ENCODE measurements at places on chromosomes 16 and 17. TPM values are rescaled to one million over a fixed set of nuclear protein-coding genes. Genes with fewer than 3 reads are reported as not detected.

Gene NGFR
- 4.1 TPM for polyA plus RNA-seq

Gene LDHD
- polyA plus RNA-seq = 6.8 TPM

Gene IGF2BP1
- 29.0 TPM for polyA plus RNA-seq

Gene CCL1
- not detected for polyA plus RNA-seq

Gene KCNAB3
- polyA plus RNA-seq = 17.1 TPM

Gene MT3
- 0.85 TPM for polyA plus RNA-seq

Gene HS3ST3B1
- 29.7 TPM for polyA plus RNA-seq

Gene NPTX1
- 1.1 TPM for polyA plus RNA-seq

Gene HBQ1
- polyA plus RNA-seq = 0.78 TPM

Gene SEPTIN12
- not detected for polyA plus RNA-seq

Gene TP53TG3F
- not detected for polyA plus RNA-seq

Gene ACE
- 14.7 TPM for polyA plus RNA-seq

Gene TBC1D28
- polyA plus RNA-seq = not detected

DNA sequence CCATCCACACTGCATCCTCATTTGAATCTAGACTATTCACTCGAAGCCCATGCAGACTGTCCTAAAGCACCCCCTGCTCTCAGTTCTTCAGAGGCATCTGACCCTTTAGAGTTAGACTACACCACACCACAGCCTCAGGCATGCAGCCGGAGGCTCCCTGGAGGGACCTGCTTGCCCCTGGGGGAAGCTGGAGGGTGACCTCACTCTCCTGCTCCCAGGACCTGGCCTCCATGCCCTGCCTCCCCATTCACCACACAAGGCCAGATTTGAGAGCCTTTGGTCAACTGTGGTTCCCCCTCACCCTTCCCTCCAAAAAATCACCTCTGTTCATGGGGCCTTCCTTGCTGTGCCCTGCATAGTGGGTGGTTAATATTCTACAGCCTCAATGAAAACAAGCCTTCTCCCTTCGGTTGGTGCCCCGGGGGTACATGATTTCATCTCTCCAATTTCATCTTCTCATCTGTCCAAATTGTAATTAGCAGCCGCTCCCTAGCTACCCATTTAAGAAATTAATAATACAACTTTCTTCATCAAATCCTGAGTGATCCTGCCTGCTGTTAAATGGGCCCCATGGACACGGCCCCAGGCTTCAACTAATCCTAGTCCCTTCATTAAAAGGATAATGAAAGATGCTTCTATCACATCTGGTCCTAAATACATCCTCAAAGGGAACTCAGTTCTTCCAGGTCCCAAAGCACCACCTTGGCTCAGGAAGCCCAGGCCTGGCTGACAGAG is 24.4 kb downstream of the ABCC12 start:
- no peak for DNase-seq

DNA sequence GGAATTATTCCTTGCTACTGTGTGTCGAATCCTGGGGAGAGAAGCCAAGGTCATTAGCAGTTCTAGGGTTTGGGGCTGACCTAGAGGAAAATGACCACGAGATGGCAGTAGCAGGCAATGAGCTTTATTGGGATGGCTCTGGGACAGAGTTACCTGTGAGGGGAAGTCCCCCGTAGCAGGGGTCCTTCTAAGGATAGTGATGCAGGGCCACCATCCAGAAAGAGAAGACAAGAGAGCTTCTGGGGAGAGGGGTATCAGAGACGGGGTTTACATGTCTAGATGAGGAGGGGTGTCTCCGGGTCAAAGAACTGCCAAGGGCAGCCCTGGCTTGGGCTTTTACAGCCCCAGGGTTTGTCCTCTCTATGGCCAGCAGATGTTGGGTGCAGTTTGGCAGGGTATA is 6.4 kb upstream of the GGT6 start:
- peak; percentile 70 for DNase-seq

- no peak for DNase-seq
Observed at GRCh38 chr16:75535901-75536300, at the start of gene CHST5. Gene CHST5, minus strand, starts transcription at chr16:75536108. Its CDS starts 5,724 bp downstream, at chr16:75530384.

GRCh38 chr17:8137645-8138373 is 13.9 kb upstream of the HES7 start:
- no peak for DNase-seq

DNA sequence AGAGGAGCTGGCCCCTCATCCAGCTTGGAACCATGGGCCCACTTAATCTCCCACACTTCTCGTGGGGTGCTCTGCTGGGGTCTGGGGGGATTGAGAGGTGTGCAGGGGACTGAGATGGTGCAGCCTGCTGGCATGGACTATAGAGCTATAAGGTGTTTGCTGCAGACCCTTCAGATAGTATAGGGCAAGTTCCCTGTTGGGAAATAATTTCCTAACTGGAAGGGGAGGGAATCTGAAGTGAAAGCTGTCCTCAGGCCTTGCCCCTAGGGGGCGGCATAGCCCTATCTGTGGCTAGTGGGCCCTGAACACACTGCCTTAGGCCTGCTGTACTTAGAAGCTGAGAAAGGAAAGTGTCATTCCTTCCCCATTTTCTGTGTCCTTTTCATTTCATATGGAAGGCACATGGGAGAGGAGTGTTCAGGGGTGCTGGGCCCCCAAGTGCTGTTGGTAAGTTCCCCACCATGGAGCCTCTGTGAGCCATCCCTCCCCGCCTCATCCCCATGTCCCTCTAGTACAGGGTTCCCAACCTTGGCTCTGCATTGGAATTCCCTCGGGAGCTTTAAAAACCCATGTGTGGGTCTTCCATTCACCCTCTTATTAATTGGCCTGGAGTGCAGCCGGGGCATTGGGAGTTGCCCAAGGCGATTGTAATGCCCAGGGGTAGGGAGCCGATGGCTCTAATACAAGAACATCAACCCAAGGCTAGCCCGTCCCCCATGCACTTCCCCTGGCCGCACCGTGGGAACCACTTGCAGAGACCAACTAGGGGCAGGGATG is 19.7 kb downstream of the GOSR2 start:
- DNase-seq = no peak

DNA sequence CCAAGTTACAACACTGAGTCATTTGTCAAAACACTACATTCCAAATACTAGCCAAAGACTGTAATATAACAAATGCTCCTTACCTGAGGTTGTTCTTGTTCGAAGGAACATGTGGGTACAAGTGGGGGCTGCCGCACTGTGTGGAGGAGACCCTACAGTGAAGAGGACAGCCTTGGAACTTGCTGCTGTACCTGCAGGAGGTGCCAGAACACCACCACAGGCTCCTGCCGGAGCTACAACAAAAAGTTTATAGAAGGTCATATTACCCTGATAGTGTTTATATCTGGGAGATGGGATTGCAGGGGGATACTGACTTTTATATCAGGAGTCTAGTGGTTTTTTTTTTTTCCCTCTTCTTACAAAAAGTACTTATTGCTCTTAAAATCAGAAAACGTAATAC is 37.8 kb upstream of the ALDH3A1 start:
- no peak for DNase-seq

DNA sequence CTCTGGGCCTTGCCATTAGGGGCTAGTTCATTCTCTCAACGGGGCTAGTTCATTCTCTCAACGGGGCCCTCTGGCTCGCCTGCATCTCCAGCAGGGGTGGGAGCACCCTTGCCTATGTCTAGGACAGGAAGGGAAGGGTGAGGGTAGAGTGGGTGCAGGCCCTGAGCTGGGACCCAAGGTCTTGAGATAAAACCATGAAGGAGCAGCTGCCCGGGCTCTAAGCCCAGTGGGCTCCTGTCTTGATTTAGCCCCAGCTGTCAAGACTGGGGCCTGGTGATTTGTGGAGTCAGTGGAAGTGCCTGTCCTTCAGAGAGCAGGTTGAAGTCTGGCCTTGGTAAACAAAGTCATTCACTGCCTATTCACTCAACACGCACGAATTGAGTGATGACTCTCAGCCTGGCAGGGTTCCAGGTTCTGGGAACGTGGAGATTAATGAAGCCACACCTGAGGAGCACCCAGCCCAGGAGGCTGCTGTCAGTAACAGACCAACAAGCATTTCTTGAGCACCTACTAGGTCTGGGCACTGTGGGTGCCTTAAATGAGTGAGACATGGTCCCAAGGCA is 35.4 kb downstream of the WNT3 start:
- DNase-seq = no peak

GRCh38 chr17:60601447-60602384 is 1.7 kb downstream of the PPM1D start:
- peak; percentile 46 for DNase-seq

DNA sequence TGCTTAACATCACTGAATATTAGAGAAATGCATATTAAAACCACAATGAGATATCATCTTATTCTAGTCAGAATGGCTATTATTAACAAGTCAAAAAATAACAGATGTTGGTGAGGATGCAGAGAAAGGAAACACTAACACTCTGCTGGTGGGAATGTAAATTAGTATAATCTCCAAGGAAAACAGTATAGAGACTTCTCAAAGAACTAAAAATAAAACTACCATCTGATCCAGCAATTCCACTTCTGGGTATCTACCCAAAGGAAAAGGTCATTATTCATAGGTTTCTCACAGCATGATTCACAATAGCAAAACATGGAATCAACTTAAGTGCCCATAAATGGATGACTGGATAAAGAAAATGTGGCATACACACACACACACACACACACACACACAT is 166.4 kb downstream of the CEP112 start:
- no peak for DNase-seq

GRCh38 chr17:933312-934073 is 46.1 kb downstream of the NXN start:
- no peak for DNase-seq

- no peak for DNase-seq
Observed at GRCh38 chr17:37754363-37754762, 9.5 kb upstream of the HNF1B start.

GRCh38 chr16:82460766-82461165 is 166.0 kb upstream of the CDH13 start:
- no peak for DNase-seq

DNA sequence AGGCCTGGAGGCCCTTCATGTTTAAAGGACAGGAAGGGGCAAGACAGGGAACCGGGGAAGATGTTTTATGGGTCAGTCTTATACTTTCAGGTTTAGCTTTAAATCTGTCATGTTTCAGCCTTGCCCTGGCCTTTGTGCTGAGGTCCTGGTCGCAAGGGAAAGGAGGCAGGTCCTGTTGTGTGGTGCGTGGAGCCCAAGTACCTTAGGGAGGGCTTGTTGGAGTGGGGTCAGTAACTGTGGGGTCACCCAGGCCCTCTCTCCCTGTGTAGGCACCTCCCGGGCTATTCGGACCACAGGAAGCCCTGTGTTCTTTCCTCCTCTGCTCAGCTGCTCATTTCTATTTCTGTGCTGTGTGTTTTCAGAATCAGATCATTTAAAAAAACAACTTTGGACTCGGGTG is 42.7 kb downstream of the MPRIP start:
- DNase-seq = no peak

- DNase-seq = no peak
Observed at GRCh38 chr16:25258861-25259179, 1.2 kb upstream of the ZKSCAN2 start.

DNA sequence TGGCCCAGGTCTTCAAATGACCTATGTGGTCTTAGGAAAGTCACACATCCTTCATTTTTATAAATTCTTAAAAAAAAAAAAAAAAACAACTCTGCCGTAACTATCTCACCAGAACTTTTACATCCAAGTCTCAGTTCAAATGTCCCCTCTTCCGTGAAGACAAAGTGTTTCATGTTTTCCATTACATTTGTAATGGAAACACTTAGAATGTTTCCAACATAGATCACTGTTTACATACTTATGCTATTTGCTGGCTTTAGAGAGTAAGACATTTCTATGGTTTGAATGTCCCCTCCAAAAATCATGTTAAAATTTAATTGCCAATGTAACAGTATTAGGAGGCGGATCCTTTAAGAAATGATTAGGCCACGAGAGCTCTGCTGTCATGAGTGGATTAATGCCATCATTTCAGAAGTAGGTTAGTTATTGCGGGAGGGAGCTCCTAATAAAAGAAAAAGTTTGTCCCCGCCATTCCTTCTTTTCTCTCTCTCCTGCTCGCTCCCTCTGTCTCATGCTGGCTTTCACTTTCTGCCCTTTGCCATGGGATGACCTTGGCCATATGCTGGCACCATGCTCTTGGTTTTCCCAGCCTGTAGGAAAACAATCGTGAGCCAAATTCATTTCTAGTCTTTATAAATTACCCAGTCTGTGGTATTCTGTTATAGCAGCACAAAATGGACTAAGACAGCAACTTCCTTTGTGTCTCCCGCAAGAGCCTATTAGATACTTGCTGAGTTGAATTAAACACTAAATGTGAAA is 887.8 kb upstream of the SOX9 start:
- DNase-seq = no peak

GRCh38 chr17:49045376-49045775 is 48.2 kb downstream of the IGF2BP1 start:
- DNase-seq = no peak

DNA sequence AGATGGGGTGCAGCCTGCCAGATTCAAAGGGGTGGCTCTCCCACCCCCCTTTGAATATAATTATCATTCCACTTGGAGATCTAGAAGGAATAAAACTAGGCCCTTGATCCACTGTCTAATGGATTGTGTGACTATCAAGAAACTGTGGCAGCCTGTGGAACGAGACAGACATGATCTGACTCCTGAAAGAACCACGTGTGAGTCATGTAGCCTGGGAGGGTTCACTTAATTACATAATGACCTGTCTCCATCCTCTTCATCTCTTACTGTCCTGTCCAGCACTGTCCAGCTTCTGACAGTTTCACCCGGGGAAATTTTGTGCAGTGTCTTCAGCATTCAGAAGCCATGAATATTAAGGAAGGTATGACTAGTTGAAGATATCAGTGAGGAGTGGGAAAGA is 43.3 kb upstream of the CDH13 start:
- no peak for DNase-seq
